ENCODE measurements at places on chromosomes 16 and 17.

DNA sequence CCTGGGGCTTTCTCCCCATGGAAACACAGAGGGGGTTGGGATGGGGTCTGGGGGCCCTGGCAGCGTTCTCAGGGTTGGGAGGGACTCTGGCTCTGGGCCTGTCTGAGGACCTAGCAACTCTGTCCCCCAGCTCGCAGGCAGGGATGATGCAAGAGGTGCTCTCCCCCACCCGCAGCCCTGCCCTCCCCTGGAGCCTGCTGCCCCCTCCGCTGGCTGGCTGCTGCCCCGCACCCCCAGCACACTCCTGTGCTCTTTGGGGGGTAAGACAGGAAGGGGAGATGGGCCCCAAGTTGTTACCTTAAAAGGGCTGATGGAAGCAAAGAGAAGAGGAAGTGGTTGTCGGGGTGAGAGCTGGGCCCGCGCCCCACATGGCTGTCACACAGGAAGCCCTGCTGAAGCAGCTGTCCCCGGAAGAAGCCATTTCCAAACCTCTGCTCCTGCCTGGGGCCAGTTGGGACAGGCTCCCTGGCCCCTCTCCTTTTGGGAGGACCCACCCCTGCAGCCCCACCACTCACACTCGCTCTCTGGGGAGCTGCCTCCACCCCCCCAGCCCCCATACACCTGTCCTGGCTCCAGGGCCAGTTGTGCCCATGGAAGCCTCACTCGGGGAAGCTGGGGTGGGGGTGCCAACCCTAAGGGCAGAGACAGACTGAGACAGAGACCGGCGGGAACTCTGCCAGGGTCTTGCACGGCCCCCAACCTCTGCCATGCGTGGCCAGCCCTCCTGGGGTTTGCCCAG is 2.5 kb downstream of the CORO1A start:
- no peak for DNase-seq

- DNase-seq, result no peak
Measured at GRCh38 chr17:67467500-67468455, 90.7 kb downstream of the PITPNC1 start.

- no peak for DNase-seq
Measured at GRCh38 chr16:86566601-86566965, at the start of gene FOXC2. Gene FOXC2 (plus strand): TSS chr16:86566829. CDS start chr16:86567336, 507 bp downstream.

- DNase-seq, result peak; percentile 56
Measured at GRCh38 chr16:71367241-71367976, 8.9 kb downstream of the CALB2 start.

DNA sequence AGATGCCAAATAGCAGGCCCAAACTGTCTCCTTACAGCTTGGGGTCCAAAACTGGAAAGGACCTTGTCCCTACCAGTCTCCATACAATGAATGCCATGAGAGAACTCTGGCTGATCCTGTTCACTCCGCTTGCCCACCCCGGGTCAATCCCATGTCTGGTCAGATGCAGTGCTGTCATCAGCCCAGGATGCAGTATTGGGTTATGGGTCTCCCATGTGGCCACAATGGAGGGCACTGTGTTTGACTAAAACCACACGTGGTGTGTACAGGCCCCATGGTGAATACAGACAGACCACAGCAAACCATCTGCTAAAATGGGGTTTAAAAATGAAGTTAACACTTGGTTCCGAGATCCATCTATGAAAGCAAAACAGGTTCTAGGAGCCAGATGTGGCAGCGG is 20.4 kb downstream of the TRIM16 start:
- DNase-seq, result no peak

GRCh38 chr17:50372758-50373556 is at the start of the genes EME1 and MRPL27:
Gene EME1 (plus strand): TSS chr17:50373229. CDS start chr17:50375209, 1,980 bp downstream.
Gene MRPL27 (minus strand): TSS chr17:50373184. CDS start chr17:50373170, 14 bp downstream.
- DNase-seq, result peak; percentile 82

- peak; percentile 92 for DNase-seq
Measured at GRCh38 chr17:64505340-64506200, 519 bp downstream of the DDX5 start.

- no peak for DNase-seq
Measured at GRCh38 chr17:40560592-40561293, 4.5 kb downstream of the CCR7 start.

DNA sequence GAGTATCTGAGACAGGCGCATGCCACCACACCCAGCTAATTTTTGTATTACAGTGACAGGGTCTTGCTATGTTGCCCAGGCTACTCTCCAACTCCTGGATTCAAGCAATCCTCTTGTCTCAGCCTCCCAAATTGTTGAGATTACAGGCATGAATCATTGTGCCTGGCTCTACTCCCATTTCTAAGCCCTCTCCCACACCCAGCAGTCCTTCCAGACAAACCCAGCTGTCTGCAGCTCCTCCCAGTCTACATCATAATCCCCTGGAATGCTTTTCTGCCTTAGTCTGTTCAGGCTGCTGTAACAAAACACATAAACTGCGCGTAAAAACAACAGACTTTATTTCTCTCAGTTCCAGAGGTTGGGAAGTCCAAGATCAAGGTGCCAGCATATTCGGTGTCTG is 144.5 kb downstream of the GRIN2A start:
- DNase-seq, result no peak

GRCh38 chr17:60639019-60639330 is 38.7 kb upstream of the BCAS3 start:
- no peak for DNase-seq

GRCh38 chr17:4086041-4086483 is 56.8 kb downstream of the ZZEF1 start:
- DNase-seq, result no peak

DNA sequence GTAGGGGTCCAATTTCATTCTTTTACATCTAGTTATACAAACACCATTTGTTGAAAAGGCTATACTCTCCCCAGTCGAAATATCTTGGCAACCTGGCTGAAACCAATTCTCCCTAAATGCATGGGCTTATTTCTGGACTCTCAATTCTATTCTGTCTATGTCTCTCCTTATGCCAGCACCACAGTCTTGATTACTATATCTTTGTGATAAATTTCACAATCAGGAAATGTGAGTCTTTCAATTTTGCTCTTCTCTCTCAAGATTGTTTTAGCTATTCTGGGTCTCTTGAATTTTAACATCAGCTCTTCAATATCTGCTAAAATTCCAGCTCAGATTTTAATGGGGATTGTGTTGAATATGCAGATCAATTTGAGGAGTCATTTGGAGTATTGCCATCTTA is 5.9 kb upstream of the TRIM25 start:
- no peak for DNase-seq

Data from NCI-H2081 (cell line).